ENCODE measurements at places on chromosomes 4 and X.

- DNase-seq = peak; percentile 36
Measured at GRCh38 chrX:53422861-53423306, at the start of gene RIBC1. TSS of gene RIBC1 (plus strand) at chrX:53422873. CDS start at chrX:53426277, 3,404 bp downstream.

DNA sequence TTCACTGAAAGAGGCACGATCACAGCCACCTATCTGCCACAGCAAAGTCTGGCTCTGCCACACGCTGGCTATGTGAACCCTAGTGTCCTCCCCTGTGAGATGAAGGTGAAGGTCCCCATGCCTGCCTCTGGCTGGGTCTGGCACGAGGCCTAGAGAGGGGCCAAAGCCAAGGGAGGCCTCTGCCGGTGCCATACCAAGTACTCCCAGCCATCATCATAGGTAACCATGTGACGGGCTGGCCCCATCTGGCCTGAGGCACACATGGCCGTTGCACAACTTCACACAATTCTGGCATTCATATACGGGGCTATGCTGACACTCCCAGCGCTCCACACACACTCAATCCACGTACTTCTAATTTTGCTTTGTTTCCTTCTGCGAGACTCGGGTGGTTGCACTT, 15.3 kb downstream of the NOP14 start:
- DNase-seq = no peak

- no peak for DNase-seq
Measured at GRCh38 chrX:49754233-49754857, 58.6 kb upstream of the PAGE1 start.

- DNase-seq = no peak
Measured at GRCh38 chr4:158809611-158810486, 41.0 kb downstream of the FNIP2 start.

DNA sequence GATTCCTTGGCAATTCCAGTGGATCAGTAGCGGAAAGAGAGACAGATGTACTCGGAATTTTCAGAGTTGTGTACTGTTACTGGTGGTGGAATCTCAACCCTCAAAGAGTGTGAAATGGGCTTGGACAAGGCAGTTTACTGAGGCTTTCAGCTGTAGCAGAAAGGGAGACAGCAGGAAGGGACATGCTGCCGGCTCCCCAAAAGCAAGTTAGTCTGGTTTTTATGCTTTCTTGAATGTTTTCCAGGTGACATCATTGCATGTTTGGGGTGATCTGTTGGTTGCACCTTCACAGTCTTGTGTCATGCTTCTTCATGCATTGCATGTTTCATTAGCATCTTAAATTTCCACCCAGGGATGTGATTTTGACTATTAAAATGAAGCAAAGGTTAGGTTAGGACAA, 1282.2 kb downstream of the ADGRL3 start:
- DNase-seq = no peak

DNA sequence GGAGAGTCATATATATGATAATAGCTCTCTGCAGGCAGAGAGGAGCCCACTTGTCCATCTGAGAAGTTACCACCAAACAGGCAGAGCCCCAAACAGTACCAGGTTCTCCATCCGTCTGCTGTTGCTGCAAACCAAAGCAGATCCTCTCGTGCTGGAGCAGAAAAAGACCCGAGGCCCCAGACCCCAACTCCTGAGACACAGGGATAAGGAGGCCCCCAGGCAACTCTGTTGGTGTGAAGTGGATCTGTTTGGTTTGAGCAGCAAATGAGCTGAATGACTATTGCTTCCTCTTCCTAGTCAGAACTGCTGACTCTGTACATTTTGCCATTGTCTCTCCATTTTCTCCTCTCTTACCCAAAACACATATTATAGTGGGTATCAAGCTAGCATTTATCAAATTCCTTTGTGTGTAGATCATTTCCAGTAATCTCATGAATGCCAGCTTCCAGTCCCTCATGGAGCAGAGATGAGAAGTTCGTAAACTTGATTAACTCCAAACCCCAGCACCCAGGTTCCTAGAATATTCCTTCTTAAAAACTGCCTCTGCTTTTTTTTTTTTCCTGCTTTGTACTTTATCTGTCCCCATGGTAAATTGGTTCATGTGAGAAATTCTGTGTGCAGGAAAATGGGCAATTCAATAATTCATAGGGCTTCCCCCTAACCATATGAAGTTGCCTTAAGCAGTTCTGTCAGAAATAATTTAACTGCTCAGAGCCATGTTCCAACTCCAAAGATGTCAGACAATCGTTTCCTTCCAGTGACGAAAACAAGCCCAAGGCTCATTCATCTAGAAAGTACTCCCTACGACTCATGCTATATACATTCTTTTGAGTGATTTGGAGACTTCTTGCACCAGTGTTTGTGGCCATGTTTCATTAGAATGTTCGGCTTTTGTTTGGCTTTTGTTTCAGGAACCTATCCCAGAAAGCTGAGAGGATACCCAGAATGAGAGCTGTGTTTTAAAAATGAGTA, 98.6 kb upstream of the ATXN3L start:
- no peak for DNase-seq

- no peak for DNase-seq
Measured at GRCh38 chr4:125420526-125420925, 105.8 kb downstream of the FAT4 start.

GRCh38 chrX:39017716-39018115, 216.5 kb downstream of the MID1IP1 start:
- DNase-seq = no peak

DNA sequence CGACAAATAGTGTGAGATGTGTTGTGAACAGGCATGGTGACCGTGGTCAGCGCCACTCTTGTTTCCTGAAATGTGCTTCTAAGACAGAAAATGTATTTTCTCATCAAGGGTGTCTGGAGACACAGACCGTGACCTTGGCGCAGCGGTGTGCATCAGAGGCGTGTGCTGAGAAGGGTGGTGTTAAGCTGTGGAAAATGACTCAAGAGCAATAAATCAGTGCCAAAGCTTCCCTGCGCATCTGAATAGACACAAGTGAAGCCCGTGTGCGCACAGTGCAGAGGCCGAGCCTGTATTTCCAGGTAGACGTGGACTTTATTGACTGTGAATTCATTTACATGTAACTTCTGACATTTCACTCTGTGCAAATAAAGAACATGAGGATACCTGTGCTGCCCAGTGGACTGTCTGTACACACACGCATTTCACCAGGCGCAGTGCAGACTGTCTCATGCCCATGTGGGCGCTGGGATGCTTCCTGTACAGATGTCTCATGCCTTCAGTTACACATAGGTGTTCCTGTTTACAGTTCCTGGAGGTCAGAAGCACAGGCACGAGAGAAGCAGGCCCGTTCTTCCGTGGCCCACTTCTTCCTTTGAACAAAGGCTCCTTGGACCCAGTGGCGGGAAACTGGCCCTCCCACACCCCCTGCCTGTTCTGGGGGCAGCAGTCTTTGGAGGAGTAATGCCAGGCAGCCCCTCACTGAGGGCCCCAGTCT, 31.9 kb downstream of the NSG1 start:
- no peak for DNase-seq

GRCh38 chrX:123860983-123861382, 1.1 kb downstream of the XIAP start:
- no peak for DNase-seq

DNA sequence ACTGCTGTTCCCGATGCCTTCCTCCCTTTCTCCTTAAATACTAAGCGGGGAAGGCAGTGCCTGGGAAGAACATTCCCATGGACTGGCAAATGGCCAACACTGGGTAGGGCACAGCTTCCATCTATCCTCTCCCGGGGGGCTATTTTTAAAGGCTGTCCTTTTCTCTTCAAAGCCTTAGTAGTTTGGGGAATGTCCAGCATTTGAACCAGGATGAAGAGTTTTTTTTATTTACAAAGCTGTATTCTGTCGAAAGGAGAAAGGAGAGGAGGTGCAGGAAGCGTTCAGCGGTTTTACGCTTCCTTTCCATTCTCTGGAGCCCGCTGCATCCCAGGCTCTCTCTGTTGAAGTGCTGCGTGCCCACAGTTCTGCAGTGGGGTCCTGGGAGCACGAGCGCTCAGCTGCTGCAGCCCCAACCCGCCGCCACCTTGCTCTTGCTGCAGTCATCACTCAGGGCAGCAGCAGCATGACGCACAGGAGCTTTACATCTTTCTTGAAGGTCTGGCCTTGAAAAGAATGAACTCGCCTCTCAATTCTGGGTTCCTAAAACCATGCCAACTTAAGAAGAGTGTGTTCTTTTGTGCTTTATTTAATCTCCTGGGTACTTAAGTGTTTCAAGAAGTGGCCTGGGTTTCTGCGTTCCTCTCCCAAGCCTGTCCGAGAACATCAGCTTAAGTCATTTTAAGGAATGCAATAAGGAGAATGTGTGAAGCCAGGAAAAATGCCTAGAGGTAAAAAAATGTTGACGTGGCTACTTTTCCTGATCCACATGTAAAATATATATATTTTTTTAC, 427.2 kb downstream of the MAPK10 start:
- DNase-seq = no peak

DNA sequence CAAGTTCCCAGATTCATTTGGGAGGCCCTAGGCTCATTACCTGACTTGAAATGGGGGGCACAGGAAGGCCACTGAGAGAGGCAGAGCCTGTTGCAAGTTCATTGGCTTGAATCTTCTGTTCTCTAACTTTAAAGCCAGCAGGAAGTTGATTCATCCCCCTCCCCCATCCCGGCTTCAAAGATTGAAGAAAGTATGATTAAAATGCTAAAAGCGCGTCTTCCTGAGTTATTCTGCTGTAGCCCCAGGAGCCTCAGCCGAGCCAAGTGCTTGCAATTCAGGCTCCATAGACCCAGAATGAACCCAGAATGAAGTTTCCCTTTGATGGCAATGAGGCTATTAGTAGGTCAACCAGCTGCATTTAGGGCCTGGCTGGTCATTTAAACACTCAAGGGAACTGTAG, 14.7 kb downstream of the CHST7 start:
- no peak for DNase-seq
